ENCODE measurements at places on chromosomes 6 and 20.

- no peak for DNase-seq
Observed at GRCh38 chr20:20241976-20242375, 125.9 kb upstream of the INSM1 start.

DNA sequence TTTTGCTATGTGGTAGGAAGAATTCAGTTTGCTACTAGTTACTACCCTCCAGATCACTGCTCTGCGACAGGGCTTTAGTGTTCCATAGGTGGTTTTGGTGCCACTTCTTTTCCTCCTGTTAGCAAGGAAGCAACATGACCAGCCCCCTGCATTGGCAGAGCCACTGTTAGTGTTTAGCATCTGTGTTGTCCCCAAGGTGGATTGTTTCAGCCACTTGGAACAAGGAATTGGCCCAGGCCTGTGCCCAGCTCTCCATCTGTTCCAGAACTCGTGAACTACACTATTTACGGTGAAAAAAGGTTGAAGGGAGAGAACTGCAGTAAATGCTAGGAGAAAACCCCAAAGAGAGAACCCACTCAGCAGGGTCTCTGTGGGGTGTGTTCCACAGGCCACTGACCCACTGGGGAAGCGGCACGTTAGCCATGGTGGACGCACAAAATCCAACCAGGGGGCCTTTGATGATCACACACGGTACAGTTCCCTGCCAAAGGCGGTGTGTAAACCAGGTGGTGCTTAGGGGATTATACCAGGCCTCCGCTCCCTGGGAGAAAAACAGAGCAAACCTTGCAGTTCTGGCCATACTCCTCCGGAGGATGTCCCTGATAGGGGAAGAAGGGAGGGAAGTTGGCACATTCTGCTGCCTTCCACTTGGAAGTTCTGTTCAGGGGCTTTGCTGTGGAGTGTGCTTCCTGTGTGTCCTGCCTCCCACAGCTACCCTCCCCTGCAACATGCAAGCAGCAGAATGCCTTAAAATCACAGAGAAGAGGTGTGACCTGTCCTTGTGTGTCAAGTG lies 72.3 kb downstream of the LYRM2 start:
- DNase-seq, result no peak

- DNase-seq, result no peak
Observed at GRCh38 chr6:137623293-137623692, 129.1 kb upstream of the OLIG3 start.

DNA sequence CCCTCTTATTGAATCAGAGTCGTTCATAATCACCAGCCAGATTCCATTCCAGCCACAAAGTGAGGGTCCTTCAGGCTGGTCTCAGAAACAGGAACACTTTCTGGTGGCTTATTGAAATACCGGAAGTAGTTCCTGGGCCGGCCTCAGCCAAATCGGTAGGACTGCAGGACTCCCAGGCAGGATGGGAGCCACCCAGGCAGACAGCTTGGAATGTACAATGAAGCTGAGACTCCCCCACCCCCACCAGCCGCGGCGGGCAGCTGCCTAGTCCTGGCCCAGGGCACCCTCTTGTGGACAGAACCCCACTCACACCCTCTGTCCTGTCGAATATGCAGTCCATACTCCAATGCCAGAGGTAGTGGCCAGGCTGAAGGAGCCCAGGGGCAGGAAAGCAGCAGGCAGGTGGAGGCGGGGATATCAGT lies 43.8 kb downstream of the MDFI start:
- DNase-seq, result peak; percentile 77

- DNase-seq, result no peak
Observed at GRCh38 chr6:149362289-149362688, 37.8 kb upstream of the SUMO4 start.

DNA sequence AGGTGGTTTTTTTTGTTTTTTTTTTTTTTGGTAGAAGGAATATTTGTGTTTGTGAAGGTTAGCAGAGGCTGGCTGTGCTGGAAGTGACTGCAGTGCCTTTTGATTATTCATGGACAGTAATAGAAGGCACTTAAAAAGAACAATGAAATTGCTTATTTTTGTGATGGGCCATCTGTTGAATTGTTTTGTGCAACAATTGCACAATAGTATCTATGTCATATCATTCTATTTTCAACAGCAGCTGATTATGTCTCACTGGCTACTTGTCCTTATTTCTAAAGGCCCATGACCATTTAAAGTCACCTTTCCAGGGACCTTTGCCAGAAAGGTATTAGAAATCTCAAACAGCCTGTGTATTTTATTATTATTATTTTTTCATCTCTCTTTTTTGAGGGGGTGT lies 70.6 kb downstream of the AFG1L start:
- no peak for DNase-seq

DNA sequence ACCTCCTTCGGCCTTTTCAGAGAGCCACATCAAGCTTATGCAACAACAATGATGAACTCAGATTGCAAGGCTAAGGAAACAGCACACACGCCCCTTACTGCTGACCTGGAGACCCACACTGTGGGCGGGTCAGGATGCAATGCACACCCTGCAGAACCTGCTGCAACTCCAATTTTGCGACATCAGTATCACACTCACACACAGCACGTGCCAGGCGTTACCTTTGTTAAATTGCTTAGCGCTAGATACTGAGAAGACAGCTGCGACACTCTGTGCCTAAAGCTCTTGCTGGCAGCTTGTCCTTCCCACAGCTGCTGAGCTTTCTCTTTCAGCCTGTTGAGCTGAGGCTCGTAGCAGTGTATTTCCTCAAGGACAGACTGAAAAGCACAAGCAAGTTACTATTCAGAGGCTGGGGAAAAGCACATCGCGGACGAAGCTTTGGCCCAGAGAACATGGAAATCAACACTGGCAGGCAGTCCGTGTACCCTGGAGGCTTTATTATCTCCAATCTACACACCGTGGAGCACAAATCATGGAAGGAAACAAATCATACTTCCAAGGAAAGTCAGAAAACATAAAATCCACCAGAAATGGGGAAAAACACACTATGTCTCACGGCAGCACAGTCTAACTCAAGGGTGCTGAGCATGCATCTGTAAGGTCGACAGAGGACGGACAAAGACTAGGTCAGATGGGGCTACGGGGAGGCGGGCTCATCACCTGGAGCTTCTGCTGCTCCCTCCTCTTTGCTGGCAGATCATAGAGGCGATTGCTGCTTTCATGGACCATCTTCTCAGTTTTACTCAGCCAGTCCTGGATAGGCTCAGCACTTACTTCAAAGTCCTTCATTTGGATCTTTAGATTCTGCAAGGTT lies 268.2 kb downstream of the SYNE1 start:
- no peak for DNase-seq

All from astrocyte of the cerebellum (primary cell).